ENCODE measurements at places on chromosomes 4 and X.

- no peak for DNase-seq
Measured at GRCh38 chr4:8700531-8700930, 108.0 kb downstream of the CPZ start.

GRCh38 chr4:164087733-164088132 is 593.2 kb downstream of the TMA16 start:
- DNase-seq, result no peak

- DNase-seq, result no peak
Measured at GRCh38 chr4:80253510-80253909, 13.0 kb upstream of the FGF5 start.

DNA sequence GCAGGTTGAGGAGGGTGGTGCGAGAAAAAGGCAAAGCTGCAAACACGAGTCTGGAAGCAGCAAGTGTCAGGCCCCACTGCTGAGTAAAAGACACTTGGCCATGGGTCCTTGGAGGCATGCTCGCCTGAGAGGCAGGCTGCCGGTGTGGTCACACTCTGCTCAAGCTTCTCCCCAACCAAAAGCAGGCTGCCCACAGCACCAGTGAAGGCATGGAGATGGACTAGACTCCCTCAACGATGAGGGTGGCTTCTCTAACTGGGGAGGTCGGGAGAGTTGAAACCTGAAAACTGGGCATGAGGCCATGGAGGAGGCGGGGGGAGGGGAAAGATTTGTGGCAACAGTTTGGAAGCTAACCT is 86.5 kb downstream of the ATG4A start:
- no peak for DNase-seq

DNA sequence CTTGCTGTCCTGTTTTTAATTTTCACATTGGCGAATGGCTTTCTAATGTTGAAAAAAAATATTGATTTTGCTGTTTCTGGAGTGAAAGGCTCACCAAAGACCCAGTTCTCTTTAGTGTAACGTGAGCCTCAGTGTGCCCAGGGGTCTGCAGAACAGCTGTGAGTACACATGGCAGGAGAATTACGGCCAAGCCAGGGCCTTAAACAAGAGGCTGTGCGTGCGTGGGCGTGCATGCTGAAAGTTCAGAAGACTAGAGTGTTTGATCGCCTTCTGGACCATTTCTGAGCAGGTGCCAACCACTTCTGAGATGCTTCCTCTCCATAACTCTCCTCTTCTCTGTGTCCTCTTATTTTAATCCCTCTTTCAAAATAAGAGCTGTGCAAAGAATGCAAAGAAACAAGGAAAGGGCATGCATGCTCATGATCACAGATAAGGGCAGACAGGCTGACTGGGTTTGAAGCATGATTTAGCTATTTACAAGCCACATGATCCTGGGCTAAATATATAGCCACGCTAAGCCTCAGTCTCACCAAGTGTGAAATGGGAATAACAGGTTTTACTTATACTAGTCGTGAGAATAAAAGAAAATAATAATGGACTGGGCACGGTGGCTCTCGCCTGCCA is 9.9 kb downstream of the PHEX start:
- DNase-seq, result no peak

DNA sequence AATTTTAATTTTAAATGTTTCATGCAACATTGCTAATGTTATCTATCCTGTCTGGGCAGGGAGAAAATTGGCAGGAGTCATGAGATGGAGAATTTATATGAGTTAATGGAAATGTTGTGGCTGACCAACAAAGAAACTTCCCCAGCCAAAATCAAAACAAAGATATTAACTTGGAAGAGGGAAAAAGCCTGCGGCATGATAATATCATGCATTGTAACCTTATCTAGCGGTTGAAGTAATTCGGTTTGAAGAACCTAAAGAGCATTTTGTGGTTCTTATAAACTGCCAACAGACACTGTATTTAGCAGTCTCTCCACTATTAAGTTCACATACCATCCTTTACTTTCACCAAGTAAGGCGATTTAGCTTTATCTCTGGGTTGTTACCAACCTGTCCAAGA is 42.3 kb downstream of the DKK2 start:
- peak; percentile 6 for DNase-seq

Measured in urinary bladder (tissue), 4 donors.